Activated T-helper 1 cell treated with Interleukin-2 at 50 U/mL for 16 hours (primary cell): ENCODE measurements at places on chromosomes 16 and 17.
A peak's percentile ranks its signal among the peaks of the same experiment; 100 is the strongest.

DNA sequence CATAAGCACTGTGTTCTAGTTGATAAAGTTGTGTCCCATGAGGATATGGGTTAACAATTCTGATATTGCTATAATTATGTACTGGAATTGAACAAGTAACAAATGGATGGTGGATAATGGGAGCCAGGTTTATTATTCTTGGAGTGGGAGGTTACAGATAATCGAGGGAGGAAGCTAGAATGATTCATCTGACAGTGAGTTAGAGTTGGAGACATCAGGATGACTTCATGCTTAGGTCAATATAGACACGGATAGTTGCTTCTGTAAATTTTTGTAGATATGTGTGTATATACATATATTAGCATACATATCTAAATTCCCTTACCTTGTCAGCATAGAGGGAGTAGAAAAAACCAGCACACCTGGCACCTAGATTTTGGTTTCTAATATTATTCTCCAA is 293.4 kb downstream of the SHISA9 start:
- no peak for DNase-seq

- no peak for DNase-seq
Measured at GRCh38 chr17:835263-835662, 53.1 kb downstream of the MRM3 start.

GRCh38 chr16:23110257-23110899 is 38.9 kb downstream of the USP31 start:
- no peak for DNase-seq

- no peak for DNase-seq
Measured at GRCh38 chr16:78271981-78272380, 172.5 kb downstream of the WWOX start.

DNA sequence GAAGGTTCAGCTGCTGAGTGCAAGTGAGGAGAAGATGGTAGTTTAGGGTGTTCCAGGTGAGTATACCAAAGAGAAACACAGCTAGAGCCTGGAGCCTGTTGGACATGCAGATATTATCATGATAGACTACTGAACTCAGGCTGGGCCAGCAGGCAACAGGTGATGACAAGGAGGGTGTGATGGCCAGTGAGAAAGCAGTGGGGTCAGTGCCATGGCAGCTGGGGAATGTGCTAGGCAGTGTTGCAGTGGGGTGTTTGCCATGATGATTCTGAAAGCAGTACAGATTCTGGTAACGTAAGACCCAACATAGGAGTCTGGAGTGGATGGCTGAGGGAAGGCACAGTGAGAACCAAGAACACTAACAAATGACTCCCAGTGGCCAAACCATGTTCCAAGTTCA is 57.4 kb downstream of the SHISA6 start:
- no peak for DNase-seq

GRCh38 chr16:11909653-11910545 is 5.9 kb downstream of the GSPT1 start:
- no peak for DNase-seq

DNA sequence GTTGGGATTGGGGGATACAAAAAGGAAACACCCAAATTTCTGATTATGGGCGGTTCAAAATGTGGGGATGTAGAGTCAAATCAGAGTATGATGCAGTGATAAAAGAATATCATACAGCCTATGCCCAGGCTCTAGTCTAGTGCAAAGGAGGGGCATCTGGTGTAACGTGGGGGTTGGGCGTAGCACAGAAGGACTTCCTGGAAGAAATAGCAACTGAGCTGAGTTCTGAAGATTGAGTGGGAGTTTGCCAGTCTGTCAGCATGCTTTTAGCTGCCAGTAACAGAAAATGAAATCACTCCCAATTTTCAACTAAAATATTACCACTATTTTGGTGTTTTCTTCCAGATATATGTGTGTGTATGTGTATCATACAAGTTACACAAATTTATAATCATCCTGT is 196.9 kb downstream of the SPECC1 start:
- DNase-seq, result no peak

GRCh38 chr17:82000803-82001570 is 21.7 kb downstream of the CENPX start:
- no peak for DNase-seq

DNA sequence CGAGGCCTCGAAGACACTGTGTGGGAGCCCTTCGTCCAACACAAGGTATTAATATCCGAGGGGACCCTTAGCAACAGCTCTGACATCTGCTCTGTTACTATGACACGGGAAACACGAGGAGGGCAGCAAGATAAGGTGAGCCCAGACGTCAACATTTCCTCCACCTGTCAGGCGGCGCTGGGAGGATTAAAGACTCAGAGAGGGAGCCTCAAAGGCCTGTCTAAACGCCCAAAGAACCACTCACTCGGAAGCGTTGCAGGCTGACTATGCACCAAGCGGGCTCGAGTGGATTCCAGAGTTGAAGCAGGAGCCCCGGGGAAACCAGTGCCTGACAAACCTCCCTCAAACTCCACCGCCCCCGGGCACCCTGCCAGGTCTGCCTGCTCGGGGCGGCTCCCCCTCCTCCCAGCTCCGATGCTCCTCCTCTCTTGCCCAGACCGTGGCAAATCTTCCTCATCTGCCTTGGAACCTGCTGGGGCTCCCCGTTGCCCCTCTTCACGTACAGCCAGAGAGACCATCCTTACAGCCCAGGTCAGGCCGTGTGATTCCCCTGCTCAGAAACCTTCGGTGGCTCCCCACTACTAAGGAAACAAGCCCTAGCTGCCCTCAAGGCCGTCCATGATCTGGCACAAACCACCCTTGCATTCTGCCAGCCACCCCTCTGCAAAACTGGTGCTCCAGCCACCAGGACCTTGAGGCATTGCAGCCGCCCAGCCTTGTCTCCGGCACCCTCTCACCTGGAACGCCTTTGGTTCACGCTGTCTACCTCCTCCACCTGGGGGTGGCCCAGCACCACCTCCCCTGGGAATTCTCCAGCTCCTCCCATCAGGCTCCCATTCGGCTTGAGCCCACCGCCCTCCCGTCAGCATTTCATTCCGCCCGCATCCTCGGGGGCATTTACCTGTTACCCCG is 16.2 kb downstream of the RPH3AL start:
- no peak for DNase-seq

DNA sequence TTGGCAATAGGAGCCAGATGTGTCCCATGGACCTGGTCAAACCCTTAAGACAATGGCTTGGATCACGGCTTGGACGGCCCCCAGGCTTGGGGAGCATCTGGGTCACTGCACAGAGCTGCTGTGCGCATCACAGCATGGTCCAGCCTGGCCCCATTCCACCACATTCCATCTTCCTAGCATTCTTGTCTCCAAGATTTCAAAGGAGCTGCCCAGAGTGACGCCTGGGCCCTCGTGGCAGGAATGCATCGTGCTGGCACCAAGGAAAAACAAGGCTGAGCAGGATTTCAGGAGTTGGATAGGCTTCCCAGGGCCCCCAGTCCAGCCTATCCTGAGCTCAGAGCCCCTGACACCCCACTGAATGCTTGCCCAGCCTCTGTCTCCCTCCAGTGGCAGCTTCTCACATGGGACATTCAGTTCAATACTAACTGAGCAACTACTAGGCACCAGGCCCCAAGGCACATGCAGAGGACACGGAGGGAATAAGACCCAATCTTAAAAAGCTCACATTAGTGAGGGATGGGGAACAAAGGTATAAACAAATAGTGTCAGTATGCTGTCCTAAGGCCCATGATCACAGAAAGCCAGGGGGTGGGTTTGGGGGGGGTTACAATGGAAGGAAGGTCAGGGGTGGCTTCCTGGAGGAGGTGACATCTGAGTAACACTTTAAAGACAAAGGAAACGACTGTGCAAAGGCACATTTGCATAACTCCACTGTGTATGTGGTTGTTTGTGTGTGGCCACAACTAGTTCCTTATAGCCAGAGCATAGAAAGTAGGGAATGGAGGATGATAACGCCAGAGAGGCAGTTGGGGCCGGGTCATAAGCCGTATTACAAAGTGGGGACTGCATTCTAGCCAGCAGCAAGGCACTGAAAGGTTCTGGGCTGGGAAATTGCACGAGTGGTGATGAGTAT is 34.1 kb downstream of the TK2 start:
- DNase-seq, result no peak

- no peak for DNase-seq
Measured at GRCh38 chr17:38459567-38459966, 31.3 kb downstream of the ARHGAP23 start.

DNA sequence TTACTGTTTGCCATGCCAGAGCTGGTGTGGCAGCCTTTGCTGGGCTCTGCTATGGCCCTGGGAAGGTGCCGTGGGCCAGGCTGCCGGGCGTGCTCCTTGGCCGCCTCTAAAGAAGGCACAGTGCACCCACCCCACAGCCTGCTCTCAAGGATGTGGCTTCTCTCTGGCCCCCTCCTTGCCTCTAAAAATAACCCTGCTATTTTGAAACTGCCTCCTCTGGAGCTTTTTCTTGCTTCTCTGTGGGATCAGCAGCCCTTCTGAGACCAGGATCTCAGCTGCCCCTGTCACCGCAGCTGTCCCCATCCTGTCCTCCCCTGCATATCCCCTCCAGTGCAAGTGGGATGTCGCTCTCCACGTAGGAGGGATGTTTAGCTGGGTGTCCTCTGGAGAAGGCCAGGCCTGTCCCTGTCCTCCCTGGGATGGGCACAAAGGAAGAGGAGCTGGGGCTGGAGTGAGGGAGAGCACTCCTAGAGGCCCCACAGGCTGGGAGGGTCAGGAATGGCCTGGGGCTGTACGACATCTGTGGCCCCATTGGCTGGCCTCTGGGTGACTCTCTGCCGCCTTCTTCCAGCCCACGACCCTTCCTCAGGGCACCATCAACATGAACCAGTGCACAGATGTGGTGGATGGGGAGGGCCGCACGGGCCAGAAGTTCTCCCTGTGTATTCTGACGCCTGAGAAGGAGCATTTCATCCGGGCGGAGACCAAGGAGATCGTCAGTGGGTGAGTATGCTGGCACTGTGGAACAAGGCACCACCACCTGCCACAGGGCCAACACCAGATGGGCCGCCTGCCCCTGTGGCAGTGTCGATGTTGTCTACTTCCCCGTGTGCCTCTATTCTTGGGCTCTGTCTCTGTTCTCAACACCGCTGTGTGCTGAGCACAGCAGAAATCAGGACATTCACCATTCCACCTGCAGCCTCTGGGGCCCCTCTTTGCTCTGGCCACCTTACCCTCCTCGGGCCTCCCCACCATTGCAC is 79.7 kb downstream of the PLD6 start:
- no peak for DNase-seq

DNA sequence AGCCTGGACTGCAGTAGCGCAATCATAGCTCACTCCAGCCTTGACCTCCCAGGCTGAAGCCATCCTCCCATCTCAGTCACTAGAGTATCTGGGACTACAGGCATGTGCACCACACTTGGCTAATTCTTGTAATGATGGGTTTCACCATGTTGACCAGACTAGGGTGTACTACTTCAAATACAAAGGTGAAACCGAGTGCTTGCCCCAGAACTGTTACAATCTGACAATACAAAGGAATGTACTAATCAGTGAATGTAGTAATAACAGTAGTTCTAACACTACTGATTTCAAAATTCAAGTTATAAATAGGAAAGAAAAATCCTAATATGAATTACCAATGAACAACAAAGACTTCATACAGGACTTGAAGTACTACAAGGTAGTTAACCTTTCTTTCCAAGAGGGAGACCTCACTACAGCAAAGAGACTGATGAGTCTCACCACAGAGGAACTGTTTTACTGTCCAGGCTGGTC is 24.4 kb downstream of the CRK start:
- DNase-seq, result no peak

- no peak for DNase-seq
Measured at GRCh38 chr17:83200751-83201150, 121.3 kb downstream of the METRNL start.

DNA sequence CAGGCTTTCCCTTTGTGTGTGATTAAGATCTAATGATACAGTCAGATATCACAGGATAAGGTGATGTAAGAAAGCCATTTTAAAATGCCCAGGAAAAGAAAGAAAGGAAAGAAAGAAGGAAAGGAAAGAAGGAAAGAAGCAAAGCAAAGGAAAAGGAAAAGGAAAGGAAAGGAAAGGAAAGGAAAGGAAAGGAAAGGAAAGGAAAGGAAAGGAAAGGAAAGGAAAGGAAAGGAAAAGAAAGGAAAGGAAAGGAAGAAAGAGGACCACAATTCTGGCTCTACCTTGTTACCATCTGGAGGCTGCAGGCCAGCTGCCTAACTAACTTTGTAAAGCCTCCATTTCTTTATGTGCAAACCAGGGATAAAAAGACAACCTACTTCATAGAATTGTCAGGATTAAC is 131.6 kb downstream of the DYNLRB2 start:
- DNase-seq, result no peak

GRCh38 chr16:28951410-28951943 is 740 bp downstream of the NFATC2IP start:
- peak; percentile 18 for DNase-seq

- no peak for DNase-seq
Measured at GRCh38 chr16:69917739-69918138, 33.4 kb upstream of the CLEC18A start.

DNA sequence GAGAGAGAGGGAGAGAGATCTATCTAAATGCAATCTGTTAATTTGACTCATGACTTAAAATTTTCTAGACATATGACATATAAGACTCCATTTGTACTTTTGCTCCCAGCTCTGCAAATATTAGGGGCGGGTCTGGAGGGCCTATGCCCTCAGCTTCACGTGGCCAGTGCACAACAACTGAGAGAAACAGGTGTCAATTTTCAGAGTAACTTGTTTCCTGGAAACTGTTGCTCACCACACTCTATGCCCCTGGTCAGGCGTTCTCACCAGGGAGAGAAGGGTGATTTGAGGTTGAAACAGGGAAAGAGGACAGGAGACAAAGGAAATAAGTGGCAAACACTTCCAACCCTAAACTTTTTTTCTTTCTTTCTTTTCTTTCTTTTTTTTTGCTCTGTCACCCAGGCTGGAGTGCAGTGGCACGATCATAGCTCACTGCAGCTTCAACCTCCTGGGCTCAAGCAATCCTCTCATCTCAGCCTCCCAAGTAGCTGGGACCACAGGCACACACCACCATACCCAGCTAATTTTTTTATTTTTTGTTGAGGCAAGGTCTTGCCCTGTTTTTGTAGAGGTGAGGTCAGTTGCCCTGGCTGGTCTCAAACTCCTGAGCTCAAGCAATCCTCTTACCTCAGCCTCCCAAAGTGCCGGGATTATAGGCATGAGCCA is 270.0 kb downstream of the SLC39A11 start:
- no peak for DNase-seq

- no peak for DNase-seq
Measured at GRCh38 chr17:61307905-61308886, 91.4 kb upstream of the TBX2 start.

- DNase-seq, result no peak
Measured at GRCh38 chr17:72124438-72124775, 3.6 kb downstream of the SOX9 start.

- DNase-seq, result peak; percentile 1
Measured at GRCh38 chr16:48318630-48319029, 66.6 kb downstream of the SIAH1 start.

DNA sequence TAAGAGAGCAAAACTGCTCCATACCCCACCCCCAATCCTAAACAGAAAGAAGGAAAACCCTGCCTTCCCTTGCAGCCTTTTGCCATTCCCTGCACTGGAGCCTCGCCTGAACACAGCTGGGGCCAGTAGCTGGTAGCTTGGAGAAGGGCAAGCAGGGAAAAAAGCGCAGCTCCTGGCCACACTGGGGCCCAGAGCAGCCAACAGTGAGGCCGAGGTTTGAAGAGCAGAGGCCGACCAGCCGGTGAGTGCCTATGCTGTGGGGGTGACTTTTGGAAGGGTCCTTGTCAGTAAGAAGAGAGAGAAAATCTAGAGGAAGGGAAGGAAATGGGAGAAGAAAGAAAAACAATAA is 3.2 kb upstream of the HOXB9 start:
- DNase-seq, result no peak
